Urothelium cell line (cell line): ENCODE measurements at places on chromosomes 4 and X.

GRCh38 chrX:140440876-140441275 lies 64.0 kb downstream of the SOX3 start:
- DNase-seq = no peak

DNA sequence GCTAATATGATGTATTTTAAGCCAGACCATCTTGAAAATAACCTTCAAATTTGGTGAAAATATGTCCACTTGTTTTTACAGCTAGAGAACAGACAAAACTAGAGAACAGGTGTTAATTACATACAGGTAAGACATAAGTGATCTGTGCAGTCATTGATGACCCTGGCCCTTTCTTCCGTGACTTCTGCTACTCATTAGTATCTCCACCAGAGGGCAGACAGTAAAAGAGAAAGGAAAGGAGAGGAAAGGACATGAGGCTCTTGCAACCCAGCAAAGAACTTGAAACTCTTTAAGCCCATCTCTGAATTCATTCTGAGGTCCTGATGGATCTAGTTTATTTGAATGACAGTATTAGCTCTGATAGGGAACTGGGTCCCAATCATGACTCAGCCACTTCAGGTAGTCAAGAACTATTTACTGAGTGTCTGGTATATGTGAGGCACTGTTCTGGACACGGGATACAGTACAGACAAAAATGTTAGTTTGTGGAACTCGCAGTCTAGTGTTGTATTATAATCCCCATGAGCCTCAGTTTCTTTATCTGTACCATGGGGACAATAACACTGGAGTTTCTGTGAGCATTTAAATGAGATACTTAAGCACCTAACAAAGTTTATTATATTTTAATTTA lies 121.0 kb upstream of the TEX13D start:
- no peak for DNase-seq

- peak; percentile 32 for DNase-seq
These were observed 45.9 kb downstream of the TEC start for GRCh38 chr4:48223633-48224295.

DNA sequence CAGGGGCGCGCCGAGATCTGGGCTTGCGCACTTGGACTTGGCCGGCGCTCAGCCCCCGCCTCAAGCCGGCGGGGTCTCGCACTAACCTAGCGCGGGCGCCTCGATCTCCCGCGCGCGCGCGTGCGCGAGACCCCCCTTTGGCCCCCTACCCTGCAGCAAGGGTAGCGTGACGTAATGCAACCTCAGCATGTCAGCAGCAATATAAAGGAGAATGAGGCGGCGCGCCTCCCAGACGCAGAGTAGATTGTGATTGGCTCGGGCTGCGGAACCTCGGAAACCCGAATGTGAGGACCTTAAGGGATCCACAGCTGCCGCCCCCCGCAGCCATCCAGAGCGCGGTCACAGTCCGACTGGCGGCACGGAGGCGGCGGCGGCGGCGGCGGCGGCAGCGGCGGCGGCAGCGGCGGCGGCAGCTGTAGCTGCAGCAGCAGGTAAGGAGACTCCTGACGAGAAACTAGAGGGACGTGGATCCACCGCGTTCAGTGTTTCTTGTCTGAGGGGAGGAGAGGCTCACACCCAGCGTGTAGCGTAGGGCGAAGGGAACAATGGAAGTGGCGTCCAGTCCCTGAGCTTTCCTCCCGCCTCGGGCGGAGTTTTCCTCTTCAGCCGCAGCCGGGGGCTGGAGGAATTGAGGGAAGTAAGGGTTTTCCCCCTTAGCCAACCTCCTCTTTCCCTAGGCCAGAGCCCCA lies at the start of the genes SATL1 and ZNF711:
Gene SATL1, minus strand, starts transcription at position 19 of the 689 bp plus-strand sequence. CDS start 134,811 bp downstream, outside the sequence.
Gene ZNF711, plus strand, starts transcription at position 231 of the 689 bp plus-strand sequence. CDS start 3,582 bp downstream, outside the sequence.
- DNase-seq = peak; percentile 60

DNA sequence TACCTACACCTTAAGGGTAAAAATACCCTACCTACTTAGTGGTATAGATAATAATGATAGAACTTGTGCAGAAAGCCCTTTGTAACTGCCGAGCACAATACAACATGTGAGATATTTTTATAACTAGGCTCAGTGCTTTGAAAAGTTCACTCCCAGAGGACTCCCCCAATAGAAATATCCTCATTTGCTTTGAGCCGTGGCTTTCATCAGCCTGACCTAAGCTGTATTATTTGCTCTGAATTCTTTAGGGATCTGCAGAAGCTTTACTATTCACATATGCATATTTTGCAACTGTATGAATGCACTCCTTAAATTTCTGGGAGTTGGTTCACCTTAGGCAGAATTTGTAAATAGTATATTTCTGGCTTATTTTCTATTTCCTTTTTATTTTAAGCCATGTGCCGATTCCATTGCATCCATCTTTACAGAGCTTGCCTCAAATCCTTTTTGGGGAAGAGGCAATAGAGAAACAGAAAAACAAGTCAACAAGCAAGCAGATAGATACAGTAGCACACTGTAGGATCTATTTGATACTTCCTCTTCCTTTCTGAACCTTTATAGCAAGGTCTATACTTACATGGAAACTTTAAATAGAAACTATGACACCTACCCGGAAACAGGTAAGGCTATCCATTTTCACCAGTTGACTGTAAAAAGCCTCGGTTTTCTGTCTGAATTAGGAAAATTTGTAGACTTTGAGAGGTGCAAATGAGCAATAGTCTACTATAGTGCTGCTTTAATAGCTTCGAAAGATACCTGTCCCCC lies 242.5 kb upstream of the VCX3A start:
- DNase-seq = no peak
